ENCODE measurements at places on chromosomes 2 and 18. TPM values are rescaled to one million over a fixed set of nuclear protein-coding genes. Genes with fewer than 3 reads are reported as not detected.

Gene RAB17
- 0.17 TPM for total RNA-seq

Gene DGUOK
- total RNA-seq: 35.6 TPM

Gene STARD6
- 0.17 TPM for total RNA-seq

Gene MALL
- total RNA-seq: 13.4 TPM

Gene CCDC121
- 3.0 TPM for total RNA-seq

Gene CFC1
- not detected for total RNA-seq

Gene HOXD12
- total RNA-seq: not detected

Gene CRYGD
- not detected for total RNA-seq
